ENCODE measurements at places on chromosomes 2 and 18.

DNA sequence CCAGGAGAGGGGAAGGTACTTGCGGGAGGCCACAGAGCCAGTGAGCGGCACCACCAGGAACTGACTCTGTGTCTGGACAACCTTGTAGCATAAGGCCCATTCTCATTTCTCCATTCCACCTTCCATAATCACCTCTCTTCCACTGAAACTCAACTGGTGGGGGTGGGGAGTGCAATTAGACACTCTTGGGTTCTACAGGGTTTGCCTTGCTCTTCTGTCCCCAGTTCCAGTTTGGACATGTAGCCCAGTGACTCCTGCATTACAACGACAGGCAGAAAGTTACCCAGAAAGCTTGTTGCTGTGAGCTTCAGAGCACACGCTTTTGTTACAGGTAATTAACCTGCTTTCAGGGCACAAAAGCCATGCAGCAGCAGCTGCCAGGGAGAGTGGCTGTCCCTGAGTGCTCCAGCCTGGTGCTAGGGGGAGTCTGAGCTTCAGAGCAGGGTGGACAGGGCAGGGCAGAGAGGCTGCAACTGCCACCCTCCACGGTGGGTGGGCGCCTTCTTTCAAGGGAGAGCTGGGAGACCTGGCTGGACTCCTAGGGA, 65.2 kb downstream of the COPS8 start:
- no peak for DNase-seq

- no peak for DNase-seq
Observed at GRCh38 chr2:198045227-198045626, 240.8 kb downstream of the PLCL1 start.

DNA sequence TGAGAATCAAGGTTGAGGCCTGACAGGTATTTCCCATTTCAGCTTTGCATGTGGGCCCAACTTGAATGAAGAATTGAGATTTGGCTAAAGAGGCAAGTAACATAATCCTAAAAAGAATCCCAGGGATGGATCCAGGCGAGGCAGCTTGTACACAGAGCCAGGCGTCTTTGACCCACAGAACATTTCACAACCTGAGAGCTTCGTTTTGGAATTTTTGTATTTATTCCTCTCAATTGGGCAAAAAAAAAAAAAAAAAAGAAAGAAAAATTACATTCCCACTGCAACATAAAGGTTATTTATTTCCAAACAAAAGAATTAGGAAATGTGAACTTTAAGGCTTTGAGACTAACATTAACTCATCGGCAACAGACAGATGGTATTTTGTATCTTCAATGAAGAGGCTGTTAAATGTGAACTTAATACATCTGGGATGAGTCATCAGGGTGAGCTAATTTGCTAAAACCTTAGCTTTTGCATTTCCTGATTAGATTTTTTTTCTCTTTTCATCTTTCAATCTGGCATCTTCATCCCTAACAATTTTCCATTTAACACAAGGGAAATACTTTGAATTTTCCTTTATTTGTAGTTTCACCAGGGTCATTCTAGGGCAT, 478.5 kb upstream of the TNP1 start:
- DNase-seq: no peak

DNA sequence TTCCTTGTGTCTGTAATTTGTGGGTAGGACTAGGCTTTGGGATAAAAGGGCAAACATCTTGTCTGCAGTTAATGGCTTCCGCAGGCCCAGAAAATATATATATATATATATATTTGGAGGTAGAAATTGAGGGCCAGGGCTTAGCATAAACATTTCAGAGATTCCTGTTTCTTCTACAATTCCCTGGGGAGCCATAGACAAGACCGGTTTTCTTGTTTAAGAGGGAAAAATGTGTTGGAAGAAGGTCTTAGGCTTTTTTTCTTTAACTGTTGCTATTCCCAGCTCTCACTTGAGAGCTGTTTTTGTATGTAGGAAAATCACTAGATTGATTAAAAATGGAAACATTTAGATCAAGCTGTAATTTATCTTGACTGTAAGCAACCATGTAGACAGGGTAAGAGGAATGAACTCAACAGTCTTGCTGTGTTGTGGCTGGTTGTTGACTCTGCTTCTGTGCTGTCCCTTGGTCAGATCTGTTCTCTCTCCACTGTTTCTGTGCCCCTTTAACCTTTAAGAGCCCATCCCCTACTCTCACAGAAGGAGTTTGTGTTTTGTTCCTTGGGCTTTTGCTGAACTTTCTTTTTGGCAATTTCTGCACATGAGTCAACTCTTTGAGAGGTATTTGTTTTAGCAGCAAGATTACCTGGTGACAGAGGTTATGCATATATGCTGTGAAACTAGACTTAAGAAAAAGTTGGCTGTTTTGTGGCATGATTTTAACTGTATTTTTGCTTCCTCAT, 58.3 kb downstream of the EFEMP1 start:
- no peak for DNase-seq

- DNase-seq: no peak
Observed at GRCh38 chr2:208274748-208275147, 8.7 kb downstream of the PIKFYVE start.

- no peak for DNase-seq
Observed at GRCh38 chr2:167191588-167191987, 303.3 kb downstream of the XIRP2 start.

DNA sequence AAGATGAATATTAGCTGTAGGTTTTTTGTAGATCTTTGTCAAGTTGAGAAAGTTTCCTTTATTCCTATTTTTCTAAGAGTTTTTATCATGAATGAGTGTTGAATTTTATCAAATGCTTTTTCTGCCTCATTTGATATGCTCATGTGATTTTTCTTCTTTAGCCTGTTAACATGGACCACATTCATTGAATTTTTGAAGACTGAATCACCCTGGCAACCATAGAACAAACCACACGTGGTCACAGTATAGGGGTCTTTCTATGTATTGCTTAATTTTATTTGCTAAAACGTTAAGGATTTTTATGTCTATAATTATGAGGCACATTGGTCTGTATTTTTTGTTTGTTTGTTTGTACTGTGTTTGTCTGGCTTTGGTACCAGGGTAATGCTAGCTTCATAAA, 201.7 kb upstream of the CWC22 start:
- DNase-seq: no peak

GRCh38 chr2:88698027-88698413, 6.5 kb downstream of the RPIA start:
- DNase-seq: no peak

DNA sequence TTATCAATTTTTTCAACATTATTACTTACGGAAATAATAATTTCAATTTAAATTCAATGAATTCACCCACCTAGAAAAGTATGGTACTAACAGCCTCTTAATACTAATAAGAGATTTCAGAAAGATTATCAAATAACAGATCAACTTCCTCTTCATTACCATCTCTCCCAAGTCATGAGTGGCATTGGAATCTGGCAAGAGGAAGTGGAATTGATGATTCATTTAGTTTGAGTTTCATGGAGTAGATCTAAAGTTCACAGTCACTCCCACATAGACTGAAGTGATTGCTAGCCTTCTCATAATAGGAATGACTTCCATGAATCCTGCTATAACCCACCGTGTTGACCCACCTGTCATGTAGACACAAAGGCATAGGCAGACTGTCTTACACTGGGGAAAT, 77.7 kb upstream of the WDR75 start:
- no peak for DNase-seq

DNA sequence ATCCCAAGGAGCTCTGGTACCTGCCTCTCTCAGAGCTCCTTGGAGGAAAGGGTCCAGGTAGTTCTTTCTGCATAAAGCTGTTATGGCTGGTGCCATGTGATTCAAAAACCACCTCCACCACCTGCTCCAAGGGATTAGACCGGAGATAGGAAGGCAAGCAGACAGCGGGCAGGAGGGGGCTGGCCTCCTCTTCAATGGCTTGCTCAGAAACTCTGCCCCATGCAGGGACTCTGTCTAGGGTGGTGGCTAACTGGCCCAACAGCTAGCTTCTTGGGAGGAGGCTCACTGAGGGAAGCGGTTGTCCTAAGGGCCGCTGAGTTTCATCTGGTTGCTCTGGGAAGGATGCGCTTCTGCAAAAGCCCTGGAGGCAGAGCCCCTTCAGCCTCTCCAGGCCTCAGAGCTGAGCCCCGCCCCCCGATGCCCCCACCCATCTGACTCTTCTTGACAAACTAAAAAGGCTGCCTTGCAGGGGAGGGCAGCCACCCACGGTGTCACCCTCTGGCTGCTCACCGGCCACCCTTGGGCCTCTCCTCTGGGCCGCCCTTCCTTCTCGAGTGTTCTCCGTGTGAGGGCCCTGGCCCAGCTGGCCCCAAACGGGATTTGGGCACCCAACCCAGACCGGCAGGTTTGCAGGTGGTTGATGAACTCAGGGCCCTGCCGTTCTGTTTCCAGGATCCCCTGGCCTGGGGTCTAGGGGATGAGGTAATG, 90.2 kb downstream of the MCFD2 start:
- DNase-seq: no peak

GRCh38 chr2:27296481-27296880, 11.8 kb downstream of the UCN start:
- DNase-seq: no peak

GRCh38 chr18:79479116-79479760, 83.5 kb downstream of the NFATC1 start:
- no peak for DNase-seq

DNA sequence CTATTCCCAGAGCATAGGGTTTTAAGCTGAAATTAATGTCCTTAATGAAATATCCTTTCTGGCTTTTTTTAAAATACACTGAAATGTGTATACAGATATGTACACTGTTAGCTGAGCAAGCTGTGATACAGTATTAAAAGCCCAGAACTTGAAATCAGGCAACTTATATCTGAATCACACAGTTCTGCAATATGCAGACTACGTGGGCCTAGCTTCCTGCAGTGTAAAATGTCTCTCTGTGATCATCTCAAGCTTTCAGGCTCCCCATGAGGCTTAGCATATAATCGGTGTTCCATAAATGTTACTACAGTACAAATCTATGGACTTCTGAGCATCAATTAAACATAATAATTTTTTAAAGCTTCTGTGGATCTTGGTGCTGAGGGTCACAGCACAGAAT, 8.2 kb downstream of the FBXO15 start:
- DNase-seq: no peak

- no peak for DNase-seq
Observed at GRCh38 chr18:36302676-36303075, 5.2 kb downstream of the FHOD3 start.

GRCh38 chr2:121303531-121304263, 18.7 kb upstream of the TFCP2L1 start:
- DNase-seq: no peak

GRCh38 chr18:67376372-67376771, 140.1 kb downstream of the DSEL start:
- DNase-seq: no peak

DNA sequence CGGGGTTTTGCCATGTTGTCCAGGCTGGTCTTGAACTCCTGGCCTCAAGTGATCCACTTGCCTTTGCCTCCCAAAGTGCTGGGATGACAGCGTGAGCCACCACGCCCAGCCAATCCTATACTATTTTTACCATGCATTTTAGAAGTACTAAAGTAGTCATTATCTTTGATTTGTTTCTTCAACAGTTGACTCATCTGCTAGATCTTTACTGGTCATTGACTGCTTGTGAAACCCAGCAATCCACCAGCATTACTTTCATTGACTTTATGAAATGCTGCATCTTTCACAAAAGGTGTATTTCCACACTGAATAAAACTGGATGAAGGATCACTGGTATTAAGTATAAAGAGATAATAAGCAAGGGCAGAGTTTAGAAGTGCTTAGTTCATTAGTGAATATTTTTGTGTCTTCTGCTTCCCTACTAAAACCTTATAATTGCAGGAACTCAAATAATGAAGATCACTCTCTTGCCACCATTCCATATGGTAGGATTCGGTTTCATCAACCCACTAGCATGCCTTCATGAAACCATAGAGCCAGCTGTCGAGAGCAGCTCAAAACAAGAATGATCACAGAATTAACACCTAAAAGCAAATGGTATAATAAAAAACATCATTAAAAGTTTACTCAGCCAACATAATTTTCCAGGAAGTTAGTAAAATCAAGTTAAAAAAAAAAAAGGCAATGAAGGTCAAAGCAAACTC, 33.1 kb downstream of the IRS1 start:
- DNase-seq: no peak

DNA sequence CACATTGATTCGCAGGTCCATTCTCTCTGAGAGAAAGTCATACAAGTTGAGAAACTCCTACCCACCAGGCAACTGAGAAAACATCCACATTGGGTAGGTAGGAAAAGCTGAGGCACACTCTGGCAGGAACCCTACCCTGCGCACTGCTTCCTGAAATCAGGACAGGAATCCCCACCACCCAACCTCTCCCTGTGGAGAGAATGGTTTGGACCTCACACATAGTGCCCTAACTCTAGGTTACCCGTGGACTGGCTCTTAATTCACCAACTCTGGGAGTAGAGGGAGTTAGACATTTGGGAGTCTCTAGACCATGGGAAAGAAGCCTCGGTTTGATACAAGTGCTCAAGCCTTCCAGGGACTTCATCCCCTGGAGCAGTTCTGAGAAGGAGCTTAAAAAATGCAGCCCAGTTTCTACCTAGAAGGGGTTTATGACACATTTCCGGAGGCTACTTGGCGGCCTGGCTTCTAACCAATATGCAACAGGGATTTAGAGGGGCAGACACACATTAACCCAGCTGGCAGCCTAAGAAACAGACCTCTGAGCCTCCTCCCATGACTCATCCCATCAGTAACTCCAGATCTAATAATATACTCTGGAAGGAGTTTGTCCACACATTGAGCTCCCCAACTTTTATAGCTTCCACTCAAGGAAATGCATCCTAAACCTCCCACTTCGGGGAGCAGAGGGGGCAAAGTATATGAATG, 136.7 kb downstream of the EML6 start:
- no peak for DNase-seq

DNA sequence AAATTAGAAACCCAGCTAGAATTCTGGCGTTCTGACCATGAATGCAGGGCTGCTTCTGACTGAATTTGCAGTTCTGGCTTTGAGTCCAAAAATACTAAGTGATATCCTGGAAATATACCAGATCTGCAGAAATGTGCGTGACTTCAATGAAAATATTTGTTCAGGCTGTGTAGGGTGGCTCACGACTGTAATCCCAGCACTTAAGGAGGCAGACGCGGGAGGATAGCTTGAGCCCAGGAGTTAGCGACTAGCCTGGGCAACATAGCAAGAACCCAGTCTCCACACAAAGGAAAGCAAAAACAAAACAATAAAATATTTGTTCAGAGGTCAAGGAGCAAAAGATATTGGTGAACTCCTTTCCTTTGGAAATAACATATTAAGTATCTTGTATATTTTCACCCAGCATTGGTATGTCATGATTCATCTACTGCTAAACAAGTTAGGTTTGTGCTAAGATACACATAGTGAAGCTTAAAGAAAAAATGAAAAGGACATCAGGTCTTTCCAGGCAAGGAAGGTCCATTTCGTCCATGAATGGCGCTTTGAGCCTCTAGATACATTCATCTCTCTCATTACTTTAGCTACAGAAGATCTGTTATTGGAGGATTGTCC, 239.2 kb downstream of the CMPK2 start:
- no peak for DNase-seq
